ENCODE measurements at places on chromosomes 2 and 18.

DNA sequence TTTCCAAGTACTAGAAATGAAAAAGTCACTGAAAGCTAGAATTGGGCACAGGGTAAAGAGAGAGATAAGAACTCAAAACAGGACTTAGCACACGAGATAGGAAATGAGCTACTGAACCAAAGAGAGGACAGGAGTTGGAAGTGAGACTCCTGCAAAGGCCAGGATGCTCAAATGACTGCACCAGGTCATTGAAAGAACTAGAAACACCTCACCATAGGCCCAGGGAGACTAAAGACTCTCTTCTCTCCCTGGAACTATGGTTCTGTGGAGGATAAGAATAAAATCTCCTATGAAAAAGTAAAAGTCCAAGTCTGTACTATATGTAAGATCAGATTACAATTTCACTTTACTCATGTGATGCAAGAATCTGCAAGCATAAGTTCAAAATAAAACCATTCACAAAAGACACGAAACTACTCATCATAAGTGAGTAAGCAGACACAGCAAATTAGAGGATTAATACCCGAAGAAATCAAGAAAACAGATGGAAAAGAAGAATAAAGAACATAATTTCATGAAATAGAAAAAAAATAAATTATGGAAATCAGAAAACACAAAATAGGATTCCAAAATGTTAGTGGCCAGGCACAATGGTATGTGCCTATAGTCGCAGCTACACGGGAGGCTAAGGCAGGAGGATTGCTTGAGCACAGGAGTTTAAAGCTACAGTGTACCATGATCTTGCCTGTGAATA is 6.5 kb downstream of the NBAS start:
- DNase-seq: no peak

DNA sequence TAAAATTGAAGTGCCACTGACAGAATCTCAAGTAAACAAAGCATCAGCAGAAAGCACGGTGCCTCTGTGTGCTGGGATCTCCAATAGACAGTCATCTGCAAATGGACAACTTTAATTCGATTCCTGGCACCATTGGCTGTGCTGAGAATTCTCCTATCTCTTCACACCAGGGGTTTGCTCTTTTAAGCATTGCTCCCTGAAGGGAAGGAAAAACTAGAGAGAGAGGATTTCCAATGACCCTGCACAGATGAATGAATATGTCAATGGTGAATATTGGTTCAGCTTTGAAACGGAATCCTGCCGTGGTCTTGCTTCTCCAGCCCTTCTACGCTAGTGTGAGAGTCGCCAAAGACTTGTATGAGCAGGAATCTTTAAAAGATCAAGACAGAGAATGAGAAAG is 97.9 kb downstream of the FIGN start:
- DNase-seq: no peak

GRCh38 chr18:29078273-29078672 is 901.3 kb upstream of the CDH2 start:
- no peak for DNase-seq

DNA sequence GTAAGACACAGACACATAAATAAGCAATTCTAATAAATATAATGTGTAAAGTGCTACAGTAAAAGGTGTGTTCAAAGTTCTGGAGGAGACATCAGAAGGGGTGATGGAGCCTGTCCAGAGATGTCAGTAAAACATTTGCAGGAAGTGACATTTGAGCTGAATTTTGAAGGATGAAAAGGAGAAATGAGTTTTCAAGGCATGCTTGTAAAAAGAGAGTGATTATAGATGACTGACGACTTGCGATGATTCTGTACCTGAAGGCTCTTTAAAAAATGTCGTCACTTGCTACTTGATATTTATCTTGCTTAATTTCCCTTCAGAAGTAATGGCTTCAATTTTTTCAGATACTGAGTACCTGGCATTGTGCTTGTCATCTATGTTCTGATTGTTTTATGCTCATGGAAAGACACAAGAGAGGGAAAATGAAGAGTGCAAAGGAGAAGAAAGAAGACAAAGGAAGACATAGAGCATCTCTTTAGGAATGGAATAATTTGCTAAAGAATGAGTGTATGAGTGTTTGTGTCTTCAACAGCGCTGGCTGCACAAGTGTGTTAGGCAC is 73.9 kb downstream of the PLA2R1 start:
- no peak for DNase-seq

- no peak for DNase-seq
Measured at GRCh38 chr2:163732727-163733126, 3.1 kb downstream of the FIGN start.

- DNase-seq: no peak
Measured at GRCh38 chr2:38586931-38587330, 15.8 kb downstream of the HNRNPLL start.

- DNase-seq: no peak
Measured at GRCh38 chr2:233439191-233439590, 84.9 kb downstream of the DGKD start.

GRCh38 chr2:97993926-97994325 is 1.8 kb downstream of the TMEM131 start:
- no peak for DNase-seq

GRCh38 chr2:16123421-16123820 is 183.1 kb downstream of the MYCN start:
- no peak for DNase-seq

DNA sequence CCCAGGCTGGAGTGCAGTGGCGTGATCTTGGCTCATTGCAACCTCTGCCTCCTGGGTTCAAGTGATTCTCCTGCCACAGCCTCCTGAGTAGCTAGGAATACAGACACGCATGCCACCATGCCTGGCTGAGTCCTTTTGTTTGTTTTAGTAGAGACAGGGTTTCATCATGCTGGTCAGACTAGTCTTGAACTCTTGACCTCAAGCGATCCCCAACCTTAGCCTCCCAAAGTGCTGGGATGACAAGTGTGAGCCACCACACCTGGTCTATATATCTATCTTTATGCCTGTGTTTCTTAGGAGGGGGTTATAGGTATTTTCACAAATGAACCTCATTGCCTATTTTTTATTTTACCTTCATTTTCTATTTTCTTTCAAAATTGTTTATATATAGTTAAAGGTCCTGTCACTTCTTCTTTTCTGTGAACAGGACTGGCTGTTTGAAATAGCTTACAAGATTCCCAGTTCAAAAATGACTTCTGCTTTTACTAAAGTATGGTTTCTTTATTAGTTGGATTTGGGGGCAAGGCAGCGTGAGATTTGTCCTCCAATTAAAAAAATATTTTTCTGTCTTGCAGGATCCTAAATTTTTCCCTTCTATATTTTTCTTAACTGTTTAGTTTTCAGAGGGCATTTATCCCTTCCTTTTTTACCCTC is 16.4 kb upstream of the MARCHF7 start:
- DNase-seq: no peak

- DNase-seq: no peak
Measured at GRCh38 chr18:57134618-57135135, 12.2 kb upstream of the BOD1L2 start.

- DNase-seq: no peak
Measured at GRCh38 chr2:46390901-46391395, 88.4 kb upstream of the TMEM247 start.

DNA sequence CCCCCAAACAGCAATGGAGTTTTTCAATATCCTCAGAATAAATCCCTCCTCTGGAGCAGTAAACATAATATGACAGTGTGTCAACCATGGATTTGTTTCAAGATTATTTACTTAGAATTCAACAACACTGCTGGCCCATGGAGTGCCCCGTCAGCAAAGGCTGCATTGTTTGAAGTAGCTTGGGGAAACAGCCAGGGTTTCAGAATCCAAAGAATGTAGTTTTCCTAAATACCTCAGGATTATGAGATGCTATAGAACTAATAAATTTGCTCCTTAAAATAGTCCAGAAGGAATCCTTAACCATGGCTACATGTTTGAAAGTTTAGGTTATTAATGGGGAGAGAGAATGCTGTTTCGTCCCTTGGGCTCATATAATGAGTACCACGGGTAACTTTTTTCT is 13.1 kb upstream of the CETN1 start:
- no peak for DNase-seq

- no peak for DNase-seq
Measured at GRCh38 chr2:126370201-126370600, 285.8 kb upstream of the GYPC start.

DNA sequence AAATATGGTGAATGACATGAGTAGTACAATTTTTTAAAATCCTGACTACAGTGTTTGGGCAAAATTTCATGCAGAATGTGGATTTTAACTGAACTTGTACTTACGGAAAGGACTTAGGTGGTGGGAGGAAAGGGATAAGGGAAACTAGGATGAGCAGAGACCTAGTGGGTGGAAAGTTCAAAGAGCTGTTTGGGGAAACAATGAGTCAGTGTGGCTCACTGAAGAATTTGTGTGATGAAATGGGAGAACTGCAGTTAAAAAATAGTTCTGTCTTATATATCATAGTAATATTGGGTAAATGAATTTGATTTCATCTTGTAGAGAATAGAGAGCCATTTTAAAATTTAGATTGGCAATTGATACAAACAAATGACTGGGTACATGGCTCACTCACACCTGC is 220.1 kb upstream of the CTAGE1 start:
- no peak for DNase-seq

DNA sequence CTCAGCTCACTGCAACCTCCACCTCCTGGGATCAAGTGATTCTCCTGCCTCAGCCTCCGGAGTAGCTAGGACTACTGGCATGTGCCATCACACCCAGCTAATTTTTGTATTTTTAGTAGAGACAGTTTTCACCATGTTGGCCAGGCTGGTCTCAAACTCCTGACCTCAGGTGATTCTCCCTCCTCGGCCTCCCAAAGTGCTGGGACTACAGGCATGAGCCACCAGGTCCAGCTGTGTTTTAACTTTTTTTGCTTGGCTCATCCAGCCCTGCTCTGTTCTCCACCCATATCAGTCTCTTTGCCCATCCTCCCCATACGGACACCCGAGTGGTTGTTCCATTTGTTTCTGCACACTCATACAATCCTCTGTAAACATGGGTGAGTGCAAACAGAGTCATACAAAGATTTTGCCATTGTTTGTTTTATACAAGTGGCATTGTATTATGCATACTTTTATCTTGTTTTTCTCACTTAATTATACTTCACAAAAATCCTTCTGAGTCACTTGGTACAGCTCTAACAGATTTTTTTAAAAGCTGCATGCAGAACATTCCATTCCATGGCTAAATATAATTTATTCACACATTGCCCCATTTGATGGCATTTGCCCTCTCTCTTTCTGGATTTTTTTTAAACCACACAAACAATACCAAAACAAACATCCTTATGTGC is 5.3 kb downstream of the APOB start:
- DNase-seq: no peak

- no peak for DNase-seq
Measured at GRCh38 chr18:29377346-29377745, 1200.4 kb upstream of the CDH2 start.

DNA sequence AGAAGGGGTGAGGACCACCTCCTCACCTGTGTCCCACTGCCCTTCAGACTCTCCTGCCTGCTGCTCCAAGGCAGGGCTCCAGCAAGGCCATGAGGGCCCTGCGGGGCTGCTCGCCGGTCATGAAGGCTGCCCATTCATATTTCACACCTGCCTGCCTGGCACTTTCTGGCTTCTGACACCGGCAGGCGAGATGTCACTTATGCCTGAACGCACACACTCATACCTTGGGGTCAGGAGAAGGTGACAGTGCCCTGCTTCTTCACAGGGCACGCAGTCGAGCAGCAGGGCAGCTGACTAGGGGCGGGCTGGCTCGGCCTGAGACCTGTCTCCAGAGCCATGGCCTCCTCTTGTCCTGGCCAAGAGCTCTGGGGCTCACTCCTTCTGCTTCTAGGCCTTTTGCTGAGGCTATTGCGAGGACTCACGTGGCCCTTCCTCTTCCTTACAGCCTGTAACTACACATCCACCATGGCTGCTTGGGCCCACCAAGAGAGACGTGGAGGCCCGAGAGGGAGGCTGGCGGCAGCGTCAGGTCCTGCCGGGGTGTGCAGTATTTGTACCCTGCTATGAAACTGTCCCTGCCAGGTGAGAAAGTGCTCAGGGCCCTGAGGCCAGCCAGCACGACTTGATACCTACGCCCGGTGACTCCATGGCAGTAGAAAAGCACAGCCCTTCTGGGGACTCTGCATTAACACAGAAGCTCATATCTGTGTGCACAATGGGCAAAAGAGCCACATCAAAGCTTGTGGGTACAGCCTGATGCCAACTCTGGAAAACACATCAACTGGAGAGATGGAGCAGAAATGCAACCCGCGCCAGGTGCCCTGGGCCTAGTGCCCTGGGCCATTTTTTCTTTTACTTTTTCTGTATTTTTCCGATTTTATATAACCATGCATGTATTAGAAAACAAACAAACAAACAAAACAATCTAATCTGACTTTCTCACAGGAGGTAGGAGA is 30.6 kb downstream of the HS6ST1 start:
- DNase-seq: no peak

DNA sequence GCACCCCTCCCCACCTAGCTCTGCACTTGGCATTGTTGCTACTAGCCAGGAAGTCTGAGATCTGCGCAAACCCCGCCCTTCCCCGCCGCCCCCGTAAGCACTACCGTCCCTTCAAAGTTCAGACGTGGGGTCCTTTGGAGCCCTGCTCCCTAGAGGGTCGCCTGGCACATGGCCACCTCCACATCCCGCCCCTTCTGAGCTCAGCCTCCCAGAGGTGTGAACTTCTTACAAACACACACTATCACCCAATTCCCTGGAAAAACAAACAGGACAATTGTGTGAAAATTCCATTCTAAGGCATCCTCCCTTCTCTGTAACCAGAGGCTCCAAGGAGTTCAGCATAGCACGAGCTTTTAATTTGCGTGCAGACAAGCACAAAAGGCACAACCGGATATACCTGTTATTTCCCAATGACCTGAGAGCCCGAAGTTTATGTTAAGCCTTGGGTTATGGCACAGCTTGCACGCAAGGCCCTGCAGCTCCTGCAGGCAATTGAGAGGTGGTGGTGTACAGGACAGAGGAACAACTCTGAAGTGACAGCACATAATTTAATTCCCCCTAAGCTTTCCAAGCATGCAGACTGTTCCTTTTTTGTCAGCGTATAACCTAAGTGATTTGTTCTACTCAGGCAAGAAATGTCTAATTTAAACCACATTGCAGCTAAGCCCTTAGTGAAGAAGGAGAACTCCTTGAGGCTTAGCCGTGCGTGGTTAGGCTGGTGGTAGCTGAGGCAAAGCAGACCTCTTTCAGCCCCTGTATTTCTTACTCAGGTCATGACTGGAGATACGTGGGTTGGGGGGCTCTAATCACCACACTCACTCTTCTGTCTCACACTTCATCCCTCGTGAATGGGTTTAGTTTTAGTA is 20.3 kb upstream of the CYP1B1 start:
- DNase-seq: no peak

DNA sequence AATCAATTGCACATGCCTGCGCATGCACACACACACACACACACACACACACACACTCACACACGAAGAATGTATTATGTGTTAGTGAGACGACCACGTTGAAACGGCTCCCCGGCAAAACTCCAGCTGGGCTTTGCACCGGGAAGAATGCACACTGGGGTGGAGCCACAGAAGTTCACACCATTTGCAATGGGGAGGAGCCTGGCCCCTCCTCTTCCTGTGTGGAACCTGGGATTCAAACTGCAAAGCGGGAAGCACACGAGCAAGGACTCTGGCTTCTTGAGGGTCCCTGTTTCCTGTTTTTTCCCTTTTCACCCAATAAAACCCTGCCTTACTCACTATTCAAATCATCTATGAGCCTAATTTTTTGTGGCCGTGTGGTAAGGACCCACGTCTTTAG is 304.0 kb upstream of the TMEFF2 start:
- DNase-seq: no peak

GRCh38 chr2:40321822-40322221 is 130.1 kb downstream of the SLC8A1 start:
- DNase-seq: no peak

Data from activated T-helper 1 cell treated with Interleukin-2 at 50 U/mL for 16 hours (primary cell).